ENCODE measurements at places on chromosomes 16 and 17.

DNA sequence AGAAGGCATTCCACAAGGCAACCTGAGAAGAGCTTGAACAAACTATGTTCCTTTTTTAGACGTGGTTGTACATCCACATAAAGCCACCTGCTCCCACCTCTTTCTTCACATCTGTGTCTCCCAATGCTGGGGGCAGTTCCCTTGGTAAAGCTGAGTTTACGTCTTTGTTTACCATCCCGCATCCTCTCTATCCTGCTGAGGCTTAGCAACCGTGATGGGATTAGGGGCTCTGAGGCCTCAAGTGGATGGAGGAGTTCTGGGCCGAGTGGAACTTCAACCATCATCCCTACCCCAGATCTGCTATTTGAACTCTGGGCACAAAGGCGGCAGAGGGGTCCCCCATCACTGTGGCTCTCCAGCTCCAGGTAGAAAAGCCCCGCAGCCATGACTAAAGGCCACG is 94.2 kb upstream of the CREBBP start:
- no peak for DNase-seq

DNA sequence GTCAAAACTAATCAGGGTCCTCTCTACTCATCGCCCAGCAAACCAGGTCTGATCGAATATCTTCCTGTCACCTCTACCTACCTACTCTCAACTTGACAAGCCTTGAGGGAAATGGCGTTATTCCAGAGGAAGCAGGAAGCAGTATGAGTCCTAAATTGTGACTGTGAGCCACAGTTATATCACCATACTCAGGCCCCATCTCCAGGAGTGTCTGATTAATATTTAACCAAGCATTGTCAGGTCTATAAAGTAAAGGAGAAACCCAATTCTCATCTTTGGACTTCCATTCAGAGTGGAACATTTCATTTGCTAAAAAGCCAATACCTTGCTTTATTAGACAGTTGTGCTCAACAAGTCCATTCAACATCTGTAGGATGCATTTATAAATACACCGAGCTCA is 17.8 kb upstream of the CLEC3A start:
- no peak for DNase-seq

DNA sequence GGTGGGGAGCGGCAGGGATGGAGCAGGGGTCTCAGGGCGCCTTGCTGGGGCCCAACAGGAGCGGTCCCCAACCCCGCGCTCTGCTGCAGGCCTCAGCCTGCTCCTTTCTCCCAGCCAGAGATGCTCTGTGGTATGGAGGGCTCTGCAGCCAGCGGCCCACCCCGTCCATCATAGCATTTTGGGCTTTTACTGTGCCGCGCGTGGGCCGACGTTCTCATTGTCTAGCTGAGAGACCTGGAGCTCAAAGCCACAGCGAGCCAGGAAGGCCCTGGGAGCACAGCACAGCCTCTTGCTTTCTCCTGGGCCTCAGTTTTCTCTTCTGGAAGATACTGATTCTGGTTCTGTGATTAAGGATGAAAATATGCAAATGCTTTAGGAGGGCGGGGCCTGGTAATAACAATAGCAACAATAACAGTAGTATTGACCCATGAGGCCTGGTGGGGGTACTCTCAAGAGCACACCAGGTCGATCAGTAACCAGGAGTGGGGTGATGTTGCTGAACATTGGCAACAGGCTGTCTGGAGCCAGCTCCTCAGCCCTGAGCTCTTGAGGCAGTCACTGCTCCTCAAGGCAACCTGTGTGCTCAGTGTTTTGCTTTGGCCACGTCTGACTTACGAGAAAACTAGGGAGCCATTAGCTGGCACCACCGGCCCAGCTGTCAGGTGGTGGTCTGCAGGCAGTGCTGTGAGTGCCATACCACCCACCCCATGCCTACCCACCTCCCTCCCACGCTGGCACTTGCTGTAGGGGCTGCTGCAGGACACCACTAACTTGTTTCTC is 1.1 kb upstream of the RASD1 start:
- no peak for DNase-seq

DNA sequence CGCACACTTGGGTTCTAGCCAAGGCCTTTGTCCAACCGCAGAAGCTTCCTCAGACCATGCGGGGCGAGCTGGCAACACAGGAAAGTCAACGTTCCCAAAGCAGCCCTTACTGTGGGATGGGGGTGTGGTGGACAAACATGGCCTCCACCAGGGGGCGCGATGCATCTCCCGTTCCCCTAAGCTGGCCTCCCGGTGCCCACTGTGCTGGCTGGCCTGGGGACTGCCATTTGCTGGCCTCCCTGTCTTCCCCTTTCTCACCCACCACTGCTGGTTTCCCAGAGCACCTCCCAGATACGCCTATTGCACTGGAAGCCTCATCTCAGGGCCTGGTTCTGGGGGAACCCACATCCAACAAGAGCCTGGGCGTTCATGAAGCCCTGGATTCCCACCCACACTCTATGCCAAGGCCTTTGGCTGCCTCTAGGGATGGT is 145.3 kb downstream of the IRF8 start:
- DNase-seq = no peak

- no peak for DNase-seq
Measured at GRCh38 chr17:57566721-57567120, 178.4 kb downstream of the CCDC182 start.

DNA sequence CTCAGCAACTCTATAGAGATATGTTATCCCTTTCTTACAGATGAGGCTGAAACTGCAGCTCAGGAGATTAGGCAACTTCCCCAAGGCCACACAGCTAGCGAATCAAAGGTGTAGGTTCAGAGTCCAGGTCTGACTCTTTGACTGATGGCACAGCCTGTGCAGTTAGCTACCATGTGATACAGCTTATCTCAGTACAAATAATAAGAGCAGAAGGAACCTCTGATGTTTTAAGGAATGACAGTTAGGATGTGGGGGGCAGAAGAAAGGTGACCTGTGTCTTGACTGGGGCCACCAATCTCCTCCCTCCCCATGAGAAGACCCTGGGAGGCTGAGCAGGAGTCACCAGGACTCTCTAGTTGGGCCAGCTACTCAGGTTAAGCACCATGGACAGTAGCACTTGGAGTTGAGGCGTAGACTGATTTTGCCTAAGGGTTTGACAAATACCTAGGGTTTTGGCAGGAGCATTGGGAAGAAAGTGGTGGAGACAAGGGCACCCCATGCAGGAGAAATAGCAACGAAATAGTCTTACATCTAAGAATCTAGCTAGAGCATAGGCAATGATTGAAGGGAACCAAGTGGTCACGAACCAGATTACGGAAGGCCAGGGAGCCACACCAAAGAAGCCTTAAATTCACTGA is 22.8 kb upstream of the ACSM2B start:
- no peak for DNase-seq

- no peak for DNase-seq
Measured at GRCh38 chr17:57756951-57757350, 11.9 kb upstream of the CCDC182 start.

- no peak for DNase-seq
Measured at GRCh38 chr16:68235108-68235886, 630 bp downstream of the ESRP2 start.

GRCh38 chr16:84324434-84325262 is 30.0 kb downstream of the WFDC1 start:
- no peak for DNase-seq

- no peak for DNase-seq
Measured at GRCh38 chr16:27618606-27619327, 68.8 kb downstream of the KATNIP start.

DNA sequence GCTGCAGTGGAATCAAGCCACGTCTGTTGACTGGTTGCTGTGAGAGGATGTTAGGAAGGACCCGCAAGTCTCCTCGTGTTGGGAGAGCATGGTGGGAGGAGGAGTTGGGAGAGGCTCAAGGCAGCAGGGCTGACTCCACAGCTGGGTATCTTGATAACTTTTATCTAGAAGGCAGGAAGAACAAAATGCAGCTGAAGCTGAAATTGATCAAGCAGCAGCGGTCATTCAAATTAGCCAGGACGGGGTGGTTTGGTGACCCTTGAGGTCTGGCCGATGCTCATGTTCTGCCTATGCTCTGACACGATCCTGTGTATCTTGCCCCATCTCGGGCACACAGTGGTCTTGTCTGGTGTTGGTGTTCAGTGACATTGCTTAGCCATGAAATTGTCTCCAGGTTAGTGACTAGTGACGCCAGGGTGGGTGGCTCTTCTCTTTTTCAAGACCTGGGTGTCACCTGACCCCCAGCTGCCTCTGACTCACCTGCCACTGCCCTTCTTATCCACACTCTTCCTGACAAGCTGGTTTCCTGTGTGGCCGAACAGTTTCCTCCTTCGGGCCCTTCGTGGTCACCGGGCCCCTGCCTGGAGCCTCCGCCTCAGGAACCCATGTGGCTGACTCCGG is 19.1 kb downstream of the NPTX1 start:
- DNase-seq = no peak

DNA sequence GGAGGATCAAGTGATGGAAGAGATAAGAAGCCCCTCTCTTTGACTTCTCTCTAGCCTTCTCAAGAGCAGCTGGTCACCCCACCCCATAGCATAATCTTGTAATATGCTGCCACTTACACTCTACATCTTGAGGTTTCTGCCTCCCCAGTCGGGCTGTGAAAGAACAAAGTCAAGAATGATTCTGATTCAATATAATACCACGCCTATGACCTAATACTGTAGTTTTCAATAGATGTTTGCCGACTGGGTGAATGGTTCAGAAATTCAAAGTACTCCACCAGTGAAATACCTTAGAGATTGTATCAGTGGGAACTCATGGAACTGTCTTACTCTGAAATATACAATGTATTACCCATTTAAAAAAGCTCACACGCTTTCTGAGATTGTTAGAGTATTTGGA is 93.0 kb upstream of the ZFHX3 start:
- DNase-seq = no peak

GRCh38 chr16:63856537-63856936 is 1265.3 kb downstream of the CDH11 start:
- DNase-seq = no peak

GRCh38 chr17:51888816-51889215 is 269.7 kb downstream of the CA10 start:
- DNase-seq = no peak

GRCh38 chr17:52120465-52120864 is 38.0 kb downstream of the CA10 start:
- no peak for DNase-seq
